ENCODE measurements at places on chromosomes 5 and 9.

GRCh38 chr5:57325678-57326397 lies 152.0 kb downstream of the GPBP1 start:
- no peak for DNase-seq

DNA sequence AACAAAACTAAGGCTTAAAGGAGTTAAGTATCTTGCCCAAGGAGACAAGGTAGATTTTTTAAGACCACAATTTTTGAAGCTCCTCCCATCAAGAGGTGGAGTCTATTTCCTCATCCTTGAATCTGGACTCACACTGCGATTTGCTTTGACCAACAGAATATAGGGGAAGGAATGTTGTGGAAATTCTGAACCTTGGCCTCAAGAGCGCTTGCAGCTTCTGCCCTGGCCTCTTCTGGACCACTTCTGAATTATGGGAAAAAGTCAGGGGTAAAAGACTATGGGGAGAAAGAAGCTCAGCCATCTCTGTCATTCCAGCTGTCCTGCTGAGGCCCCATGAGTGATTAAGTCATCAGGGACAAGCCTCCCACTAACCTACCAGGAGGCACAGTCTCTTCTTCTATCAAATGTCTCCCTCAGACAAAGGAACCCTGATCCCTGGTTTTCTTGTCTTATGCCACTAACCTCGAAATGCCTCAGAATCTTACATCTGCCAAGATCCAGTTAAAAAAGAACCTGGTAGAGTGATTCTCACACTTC lies 25.9 kb downstream of the MAPKAP1 start:
- DNase-seq = no peak

- DNase-seq = no peak
These were observed 329.2 kb downstream of the EBF1 start for GRCh38 chr5:158770506-158770905.

DNA sequence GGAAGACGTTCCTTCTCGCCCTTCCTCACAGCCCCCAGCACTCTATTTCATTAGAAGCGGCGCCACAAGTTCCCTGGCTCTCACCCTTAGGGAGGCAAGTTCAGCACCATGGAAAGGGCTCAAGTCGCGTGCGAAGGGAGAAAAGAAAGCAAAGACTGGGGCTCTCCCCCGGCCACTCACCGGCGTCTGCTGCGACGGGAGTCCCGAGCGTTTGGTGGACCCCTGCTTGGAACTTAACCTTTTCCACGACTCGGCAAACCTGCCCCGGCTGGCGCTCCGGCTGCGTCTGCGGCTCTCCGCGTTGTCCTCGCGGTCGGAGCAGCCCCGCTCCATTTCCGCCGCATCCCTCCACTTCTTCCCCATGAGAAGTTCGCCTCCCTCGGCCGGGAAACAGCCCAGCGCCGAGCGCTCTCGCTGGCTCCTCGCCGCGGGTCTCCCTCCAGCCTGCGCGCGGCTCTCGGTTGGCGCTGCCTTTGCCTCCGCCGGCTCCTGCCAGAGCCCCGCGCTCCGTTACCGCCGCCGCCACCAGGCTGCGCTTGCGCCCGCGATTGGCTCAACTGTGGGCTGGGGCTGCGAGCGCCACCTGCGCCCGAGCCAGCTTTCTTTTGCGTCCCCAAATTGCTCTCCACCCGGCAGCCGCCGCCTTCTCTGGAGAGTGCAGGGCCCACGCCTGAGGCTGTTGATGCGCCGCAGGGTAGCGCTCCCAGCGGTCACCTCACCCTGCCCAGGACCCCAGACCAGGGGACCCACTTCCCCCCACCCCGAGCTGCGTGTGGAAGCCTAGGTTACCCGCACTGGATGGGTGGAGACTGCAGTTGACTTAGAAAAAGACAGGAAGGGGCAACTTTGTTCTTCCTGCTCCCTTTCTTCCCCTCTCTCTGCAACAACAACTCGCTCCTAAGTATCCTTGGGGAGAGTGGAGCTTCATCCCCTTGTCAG lies 321.6 kb downstream of the CEMIP2 start:
- no peak for DNase-seq

DNA sequence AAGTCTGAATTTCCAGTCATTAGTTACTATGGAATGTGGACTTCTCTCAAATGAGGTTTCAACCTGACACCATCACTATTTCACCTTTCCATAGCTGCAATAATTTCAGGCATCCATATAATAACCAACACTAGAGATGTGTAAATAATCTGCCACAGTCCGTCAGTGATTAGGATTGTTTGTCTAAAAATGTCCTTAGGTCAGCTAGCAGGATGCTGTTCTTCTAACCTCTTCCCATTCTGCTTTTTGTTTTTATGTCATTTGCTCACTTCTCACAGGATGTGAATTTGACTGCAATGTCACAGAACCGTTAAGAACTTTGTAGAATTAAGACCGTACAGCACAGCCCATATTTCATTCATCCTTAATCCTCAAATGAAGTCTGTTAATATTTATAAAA lies 166.4 kb upstream of the RASA1 start:
- no peak for DNase-seq

- peak; percentile 15 for DNase-seq
These were observed 285.0 kb downstream of the RFX3 start for GRCh38 chr9:3240656-3241268.

DNA sequence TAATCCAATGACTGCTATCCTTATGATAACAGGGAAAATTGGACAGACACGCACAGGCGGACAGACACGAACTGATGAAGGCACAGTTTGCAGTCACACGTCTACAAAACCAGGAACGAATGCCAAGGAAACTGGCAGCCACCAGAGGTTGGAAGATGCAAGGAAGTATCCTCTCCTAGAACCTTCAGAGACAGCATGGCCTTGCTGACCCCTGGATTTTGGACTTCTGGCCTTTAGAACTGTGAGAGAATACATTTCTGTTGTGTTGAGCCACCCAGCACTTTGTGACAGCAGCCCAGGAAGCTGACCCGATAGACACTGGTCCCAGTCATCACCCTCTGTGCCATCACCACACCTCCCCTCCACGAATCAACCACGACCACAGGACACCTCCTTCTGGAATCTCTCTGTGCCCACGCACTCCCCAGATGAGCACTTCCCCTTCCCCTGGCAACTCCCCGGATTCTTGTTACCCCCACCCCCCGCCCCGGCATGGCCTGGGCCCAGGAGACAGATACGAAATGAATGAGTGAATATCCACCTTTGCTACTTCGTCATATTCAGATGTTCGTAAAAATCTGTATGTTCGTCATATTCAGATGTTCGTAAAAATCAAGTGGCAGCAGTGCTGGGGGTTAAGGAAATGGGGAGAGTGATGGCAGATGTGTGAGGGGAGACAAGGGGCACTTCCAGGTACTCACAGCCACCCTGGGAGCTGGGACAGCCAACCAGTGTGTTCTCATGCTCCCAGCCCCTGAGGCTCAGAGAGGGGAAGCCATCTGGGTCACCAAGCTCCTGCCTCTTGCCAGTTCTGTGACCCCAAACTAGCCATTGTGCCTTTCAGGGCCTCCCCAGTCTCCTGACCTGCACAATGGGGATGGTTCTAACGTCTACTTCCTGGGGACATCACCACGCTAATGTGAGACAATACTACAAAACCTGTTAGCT lies 18.5 kb downstream of the GBGT1 start:
- no peak for DNase-seq

GRCh38 chr5:177427919-177428573 lies 1.6 kb downstream of the GRK6 start:
- no peak for DNase-seq

DNA sequence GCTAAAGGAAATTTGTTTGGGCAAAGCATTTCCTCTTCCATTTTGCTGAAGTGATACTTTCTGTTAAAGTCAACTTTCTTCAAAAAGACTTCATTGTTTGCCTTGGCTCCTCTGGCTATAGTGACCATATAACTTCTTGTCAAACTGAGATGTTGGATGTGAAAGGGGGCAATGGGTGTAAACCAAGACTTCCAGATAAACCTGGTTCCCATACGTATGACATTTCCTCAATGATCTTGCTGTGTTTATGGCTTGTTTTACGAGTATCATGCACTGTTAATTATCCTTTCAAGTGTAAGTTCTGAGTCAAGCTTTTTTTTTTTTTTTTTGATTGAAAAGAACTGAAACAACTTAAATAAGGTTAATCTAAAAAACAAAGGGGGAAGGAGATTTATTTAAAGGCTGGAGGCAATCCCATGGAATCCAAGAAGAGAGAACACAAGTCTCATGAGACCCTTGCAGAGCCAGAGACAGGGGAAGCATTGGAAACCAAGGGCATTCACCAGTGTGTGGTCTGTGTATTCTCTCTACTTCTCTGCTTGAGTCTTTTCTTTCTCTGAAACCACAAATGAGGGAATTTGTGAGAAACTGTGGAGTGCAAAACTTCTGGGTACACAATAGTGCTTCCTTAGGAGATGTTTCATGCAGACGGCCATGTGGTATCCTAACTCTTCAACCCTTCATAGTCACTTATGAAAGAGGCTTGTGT lies 335.3 kb downstream of the RAB3C start:
- no peak for DNase-seq

DNA sequence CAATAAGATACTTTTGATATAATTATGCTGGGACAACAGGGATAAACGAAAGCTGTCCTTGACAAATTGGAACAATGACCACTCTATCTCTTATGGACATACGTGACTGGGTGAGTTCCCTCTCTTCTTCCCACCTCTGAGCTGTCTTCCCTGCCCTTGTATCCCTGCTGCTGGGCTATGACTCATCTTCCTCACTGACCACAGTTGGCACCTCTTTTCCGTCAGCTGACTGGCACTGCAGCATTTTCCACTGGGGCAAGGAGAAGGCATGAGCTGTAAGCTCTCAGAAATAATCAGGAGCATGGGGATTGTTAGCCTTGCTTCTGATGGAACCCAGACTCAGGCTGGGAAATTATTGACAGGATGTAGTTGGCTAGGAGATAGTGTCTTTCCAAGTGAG lies 48.7 kb downstream of the PCSK1 start:
- DNase-seq = no peak

DNA sequence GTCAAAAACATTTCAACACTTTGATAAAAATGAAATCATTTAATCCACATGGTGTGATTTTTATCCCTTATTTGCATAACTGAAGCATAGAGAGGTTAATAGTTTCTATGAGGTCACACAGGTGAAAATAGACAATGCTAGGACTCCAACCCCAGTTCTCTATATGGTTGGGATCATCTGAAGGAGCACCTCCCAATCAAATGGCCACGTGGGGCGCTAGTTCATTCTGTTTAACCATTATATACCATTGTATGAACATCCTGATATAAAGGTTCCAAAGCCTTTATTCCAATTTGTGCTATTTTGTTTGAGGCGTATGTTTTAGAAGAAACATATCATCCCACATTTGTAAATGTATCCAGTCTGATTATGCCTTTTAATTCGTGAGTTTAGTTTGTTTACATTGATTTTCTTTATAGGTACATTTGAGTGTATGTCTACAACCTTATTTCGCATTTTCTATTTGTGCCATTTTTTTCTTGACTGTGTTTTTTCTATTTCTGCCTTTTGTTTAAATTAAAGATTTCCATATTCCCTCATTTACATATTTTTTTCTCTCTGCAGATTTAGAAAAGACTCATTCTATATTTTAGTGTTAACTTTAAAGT lies 1092.0 kb downstream of the MAT2B start:
- DNase-seq = no peak

- DNase-seq = no peak
These were observed at the start of gene ZNF366 for GRCh38 chr5:72507231-72507906. TSS of gene ZNF366 (minus strand) at chr5:72507410. CDS start at chr5:72461496, 45,914 bp downstream.

DNA sequence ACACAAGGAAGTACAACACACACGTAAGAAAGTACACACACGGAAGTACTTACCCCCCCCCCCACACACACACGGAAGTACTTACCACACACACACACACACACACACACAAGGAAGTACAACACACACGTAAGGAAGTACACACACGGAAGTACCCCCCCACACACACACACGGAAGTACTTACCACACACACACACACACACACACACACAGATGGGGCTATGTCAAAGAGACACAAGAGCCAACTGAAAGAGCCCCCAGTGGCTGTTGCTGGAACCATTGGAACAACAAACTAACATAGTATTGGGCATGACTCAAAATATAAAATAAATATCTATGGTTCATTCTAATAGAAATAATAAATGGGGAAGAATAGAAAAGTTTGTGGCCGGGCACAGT lies 4.9 kb upstream of the MAPK9 start:
- DNase-seq = no peak

GRCh38 chr5:59300930-59301329 lies 592.6 kb downstream of the PDE4D start:
- no peak for DNase-seq

GRCh38 chr9:114953046-114953445 lies 22.7 kb upstream of the TNFSF8 start:
- DNase-seq = no peak

GRCh38 chr5:57082441-57083067 lies 91.3 kb upstream of the GPBP1 start:
- no peak for DNase-seq

DNA sequence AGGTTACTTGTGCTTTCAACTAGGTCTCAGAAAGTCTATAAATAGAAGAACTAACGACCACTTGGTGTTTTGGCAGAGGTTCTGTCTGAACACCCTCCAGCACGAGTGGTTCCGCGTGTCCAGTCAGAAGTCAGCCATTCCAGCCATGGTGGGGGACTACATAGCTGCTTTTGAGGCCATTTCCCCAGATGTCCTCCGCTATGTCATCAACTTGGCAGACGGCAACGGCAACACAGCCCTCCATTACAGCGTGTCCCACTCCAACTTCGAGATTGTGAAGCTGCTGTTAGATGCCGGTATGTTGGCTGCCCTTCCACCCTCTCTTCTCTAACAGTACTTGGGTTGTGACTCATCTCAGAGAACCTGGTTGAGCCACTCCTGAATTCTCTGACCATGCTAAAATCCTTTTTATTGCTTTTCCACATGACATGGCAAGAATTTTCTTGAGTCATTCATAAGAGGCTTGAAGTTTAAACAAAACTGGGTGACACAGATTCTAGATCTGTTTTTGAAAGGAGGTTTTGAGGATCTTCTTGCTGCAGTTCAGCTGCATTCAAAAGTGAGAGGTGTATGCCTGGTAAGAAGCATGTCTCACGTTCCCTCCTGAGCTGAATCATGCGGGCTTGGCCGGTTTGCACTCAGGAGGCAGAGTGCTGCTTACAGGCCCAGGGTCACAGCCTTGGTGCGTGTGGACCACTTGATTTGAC lies 103.1 kb upstream of the DMRT1 start:
- no peak for DNase-seq

DNA sequence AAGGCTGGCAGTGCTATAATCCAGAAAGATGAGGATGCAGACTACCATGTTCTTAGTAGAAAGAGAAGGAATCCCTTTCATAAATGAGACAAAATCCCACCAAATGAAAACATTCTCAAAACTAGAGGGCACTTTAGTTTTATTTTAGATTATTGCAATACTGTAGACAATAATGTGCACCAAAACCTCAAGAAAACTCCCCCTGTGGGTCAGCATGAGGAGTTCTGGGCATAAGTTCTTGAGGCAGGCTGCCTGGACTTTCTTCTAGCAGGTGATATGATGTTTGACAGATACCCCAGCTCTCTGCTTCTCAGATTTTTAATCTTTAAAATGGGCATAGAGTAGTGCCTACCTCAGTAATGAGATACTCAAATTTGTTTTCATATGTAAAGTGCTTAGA lies 196.3 kb upstream of the CTNND2 start:
- no peak for DNase-seq

GRCh38 chr5:86861512-86861911 lies 243.8 kb downstream of the COX7C start:
- no peak for DNase-seq

- DNase-seq = no peak
These were observed 407.2 kb upstream of the SGCD start for GRCh38 chr5:155919725-155920124.

Data from effector memory CD4-positive, alpha-beta T cell (primary cell).